Bronchial smooth muscle cell (primary cell): ENCODE measurements at places on chromosomes 7 and 10. TPM values are rescaled to one million over a fixed set of nuclear protein-coding genes. Genes with fewer than 3 reads are reported as not detected.

Gene LIPN
- total RNA-seq: not detected in 2 replicates

Gene GIMAP8
- under 0.01 TPM in 1 of 2 replicates, not detected in the other for total RNA-seq

Gene SH2D4B
- under 0.01 TPM in 1 of 2 replicates, not detected in the other for total RNA-seq

Gene CPA4
- total RNA-seq: 2.7 and 10.6 TPM in 2 replicates
